ENCODE measurements at places on chromosomes 6 and 20.
A peak's percentile ranks its signal among the peaks of the same experiment; 100 is the strongest.

DNA sequence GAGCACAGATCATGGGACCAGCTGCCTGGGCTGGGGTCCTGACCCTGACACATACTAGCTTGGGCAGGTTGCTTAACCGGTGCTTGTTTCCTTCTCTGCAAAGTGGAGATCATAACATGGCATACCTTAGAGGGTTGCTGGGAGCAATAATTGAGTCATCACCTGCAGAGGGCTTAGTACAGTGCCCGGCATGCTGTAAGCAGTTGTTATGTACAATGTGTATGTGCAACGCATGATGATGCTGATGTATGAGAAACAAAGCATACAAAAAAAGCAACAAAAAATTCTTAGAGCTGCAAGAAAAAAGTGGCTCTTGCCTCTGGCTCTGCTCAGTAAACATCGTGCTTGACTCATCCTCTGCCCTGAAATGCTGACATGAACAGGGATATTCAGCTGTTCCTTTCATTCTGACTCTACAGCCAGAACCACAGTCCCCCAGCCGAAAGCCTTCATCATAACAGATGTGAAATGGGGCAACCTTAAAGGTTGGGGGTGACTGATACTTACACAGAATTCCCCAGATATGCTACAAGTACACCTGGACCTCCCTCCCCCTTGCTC, 91.7 kb downstream of the CLIC5 start:
- peak; percentile 34 for ATAC-seq

DNA sequence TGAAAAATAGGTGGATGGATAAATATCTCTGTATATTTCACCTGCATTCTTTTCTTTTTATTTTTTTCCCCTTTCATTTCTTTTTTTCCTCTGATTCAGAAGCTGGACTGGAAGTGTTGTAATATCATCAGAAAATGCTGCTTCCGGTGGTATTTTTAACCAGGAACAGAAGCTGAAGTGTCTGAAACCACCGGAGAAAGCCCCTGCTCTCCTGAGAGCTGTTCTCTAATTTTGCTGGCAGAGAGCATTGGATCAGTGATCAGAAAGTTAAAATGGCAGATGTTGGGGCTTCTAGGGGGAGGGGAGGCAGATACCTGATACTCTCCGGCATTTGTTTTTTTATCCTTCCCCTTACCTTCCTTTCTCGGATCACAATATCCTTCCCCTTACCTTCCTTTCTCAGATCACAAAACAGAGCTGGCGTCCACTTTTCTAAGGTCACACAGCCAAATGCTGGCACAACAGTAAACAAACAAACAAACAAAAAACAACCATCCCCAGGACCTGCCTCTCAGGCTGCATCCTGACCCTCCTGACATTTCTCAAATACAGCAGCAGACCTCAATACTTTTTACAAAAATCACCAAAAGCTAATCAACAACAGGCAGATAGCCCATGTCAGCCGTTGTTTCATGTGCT, 143.2 kb upstream of the ZNF217 start:
- ATAC-seq: no peak

GRCh38 chr6:159976686-159977254, 7.9 kb downstream of the IGF2R start:
- ATAC-seq: no peak

- no peak for ATAC-seq
Observed at GRCh38 chr6:118736440-118736839, 85.0 kb upstream of the CEP85L start.

- ATAC-seq: peak; percentile 83
Observed at GRCh38 chr6:83270971-83271719, 78.0 kb downstream of the RWDD2A start.

GRCh38 chr6:7218406-7218988, 94.5 kb downstream of the SSR1 start:
- ATAC-seq: no peak

- no peak for ATAC-seq
Observed at GRCh38 chr6:143498428-143498827, 13.1 kb downstream of the FUCA2 start.

DNA sequence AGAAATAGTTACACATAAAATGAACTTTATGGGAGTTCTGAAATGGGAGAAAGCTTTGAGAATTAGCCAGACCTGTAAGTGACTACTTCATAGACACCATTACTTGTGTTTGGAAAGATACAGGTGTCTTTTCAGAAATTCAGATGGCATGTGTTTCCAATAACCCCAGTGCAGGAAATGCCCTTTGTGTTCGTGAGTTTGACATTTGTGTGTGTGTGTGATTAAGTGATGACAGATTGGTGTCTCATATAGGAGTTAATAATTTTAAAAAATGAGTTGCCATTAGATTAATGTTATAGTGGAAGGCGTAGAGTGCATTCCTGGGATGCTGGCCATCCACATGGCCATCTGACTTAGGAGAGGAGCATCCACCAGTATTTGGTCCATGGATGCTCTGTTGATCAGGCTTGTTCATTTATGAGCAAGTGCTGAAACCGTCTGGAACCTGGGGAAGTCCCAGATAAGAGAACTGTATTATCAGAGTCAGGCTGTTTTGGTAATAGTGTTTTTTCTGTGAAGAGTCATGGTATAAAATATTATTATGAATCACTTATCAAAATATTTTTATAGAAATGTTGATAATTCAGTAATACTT, 3.1 kb downstream of the STK4 start:
- ATAC-seq: no peak

GRCh38 chr6:47376930-47377329, 67.2 kb upstream of the TNFRSF21 start:
- no peak for ATAC-seq

DNA sequence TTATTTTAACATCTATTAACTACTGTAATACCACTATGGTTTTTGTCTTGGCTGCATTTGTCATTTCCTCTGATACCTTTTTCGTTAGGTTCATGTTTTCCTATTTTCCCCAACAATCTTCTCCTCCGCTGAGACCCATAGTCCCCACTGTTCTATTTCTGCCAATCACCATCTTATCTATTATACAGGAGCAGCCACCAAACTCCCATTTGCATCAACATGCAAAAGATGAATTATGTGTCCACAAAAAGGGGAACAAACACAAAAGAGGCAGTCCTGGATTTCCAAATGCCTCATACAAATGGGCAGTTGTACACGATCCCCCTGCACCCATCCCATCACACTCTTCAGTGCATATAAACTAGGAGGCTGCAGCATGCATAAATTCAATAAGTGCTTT, 121.7 kb upstream of the MYLIP start:
- no peak for ATAC-seq

- ATAC-seq: no peak
Observed at GRCh38 chr6:129486327-129486726, 223.7 kb downstream of the ARHGAP18 start.

DNA sequence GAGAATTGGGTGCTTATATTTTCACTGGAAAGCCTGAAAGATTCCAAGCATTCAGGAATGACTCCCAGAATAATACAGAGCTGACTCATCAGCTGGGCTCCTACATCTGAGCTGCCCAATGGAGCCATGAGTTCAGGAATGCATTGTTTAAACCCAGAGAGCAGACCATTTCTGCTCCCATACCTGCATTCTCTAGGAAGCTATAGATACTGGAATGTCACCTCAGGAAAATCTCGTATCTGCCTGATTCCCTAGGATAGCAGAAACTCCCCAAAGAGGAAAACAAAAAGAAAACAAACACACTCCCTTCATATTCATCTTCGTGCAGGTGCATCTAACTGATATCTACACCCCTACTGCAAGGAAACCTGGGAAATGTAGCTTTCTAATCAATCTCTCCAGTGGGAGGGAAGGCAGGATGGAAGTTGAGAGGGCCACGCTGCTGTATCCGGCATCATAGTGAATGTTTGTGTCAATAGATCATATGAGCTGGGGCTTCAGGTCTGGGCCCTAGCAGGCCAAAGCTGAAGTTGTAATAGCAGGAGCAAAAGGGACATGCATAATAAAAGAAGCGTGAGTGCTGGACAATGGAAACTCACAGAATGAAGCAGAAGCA, 8.2 kb upstream of the SLC2A12 start:
- peak; percentile 88 for ATAC-seq

DNA sequence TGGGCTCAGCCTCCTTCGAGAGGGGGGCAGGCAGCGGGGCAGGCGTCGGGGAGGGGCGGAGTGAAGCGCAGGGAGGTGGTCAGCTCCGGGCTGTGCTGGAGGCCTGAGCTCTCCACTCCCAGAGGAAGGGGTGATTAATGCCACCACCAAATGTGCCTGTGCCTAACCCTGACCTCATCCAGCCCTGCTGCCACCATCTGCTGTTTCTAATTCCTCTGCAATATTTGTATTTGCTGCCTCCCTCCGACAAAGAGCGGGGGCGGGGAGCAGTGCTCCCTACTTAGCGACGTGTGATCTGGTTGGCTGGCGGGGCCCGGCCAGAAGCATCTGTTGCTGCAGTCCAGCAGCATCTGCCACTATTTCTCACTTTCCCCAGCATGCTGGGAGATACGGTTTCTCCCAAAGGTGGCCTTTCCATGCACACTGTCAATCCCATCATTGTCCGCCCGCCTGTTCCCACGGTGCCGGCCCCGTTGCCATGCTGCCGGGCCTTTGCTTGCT, 47.0 kb downstream of the DLL1 start:
- peak; percentile 67 for ATAC-seq

DNA sequence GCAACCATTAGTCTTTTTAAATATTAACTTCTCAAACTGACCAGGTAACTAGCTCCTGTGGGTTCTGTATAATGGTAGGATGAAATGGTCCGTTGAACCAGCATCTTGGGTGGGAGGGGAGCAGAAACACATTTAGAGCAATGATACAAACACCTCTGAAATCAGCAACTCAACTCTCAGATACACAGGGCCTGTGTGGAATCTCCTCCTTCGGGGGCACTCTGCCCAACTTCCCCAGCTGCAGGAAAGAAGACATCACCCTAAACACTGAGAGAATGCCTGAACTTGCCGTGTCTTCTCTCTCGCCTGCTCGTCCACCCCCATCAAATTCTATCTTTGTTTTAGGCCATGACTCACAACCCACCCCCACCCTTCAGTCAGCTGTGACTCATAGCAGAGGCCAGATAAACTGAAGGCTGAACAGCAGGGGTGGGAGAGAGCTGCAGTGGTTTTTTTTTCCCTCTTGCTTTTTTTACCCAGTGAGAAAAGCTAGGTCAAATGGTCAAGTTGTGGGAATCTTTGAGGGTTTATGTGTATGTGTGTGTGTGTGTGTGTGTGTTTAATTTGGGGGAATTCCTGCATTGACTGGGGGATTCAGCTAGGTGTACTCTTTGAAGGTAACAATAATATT, 593.4 kb upstream of the JAG1 start:
- peak; percentile 99 for ATAC-seq

- no peak for ATAC-seq
Observed at GRCh38 chr6:65064844-65065243, 642.2 kb downstream of the EYS start.

GRCh38 chr20:20410678-20411077, 42.8 kb downstream of the INSM1 start:
- ATAC-seq: no peak

DNA sequence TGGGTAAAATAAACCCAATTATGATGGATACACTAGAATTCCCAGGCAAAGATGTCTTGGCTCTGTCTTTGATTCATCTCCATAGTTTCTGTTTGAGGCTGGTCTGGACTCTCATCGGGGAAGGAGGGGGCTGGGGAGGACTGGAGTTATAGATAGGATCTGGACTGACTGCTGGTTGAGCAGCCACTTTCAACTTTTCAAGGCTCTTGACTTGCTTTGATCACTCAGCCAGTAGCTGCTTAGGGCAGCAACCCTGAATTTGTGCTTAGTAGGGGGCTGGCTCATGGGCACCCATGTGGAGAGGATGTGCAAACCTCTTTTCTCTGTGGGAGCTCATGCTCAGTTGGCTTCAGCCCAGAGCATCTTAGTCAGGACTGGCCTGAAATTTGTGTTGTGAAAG, 114.0 kb upstream of the NEDD9 start:
- no peak for ATAC-seq

GRCh38 chr20:36632147-36632486, 13.9 kb downstream of the SLA2 start:
- ATAC-seq: no peak

DNA sequence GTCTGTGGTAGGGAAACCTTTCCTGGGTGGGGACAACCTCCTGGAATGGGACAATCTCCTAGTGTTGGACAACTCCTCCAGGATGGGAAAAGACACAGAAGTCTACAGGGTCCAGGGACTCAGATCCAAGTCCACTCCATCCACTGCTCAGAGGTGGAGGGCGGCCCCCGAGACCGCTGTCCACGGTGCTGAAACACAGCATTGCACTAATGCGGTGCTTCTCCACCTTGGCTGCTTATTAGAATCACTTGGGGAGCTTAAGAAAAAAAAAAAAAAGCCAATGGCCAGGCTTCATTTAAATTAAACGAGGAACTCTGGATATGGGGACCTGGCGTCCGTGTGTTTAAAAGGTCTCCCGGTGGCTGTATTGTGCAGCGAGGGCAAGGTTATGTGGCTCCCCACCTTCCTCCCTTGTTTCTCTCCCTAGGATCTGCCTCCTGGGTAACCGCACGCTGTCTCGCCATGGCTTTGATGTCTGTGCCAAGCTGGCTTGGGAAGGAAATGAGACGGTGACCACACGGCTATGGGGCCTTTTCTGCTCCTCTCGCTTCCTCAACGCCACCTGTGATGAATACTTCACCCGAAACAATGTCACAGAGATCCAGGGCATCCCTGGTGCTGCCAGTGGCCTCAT, 12.0 kb downstream of the SLC12A5 start:
- ATAC-seq: peak; percentile 69

DNA sequence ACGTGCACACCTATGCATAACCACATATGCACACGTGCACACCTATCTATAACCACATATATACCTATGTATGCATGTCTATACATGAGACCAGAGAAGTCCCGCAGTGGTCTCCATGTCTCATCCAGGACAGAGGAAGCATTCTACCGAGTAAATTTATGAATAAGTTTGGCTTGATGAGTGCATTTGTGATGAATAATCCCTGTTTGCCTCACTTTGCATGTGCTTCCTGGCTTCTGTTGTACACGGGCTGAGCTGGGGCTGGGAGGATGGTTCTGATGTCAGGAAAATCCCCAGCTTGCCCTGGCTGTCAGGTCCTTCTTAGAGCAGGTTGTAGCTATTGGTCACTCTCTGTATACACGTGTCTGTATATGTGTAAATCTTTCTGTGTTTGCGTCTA, 157.6 kb upstream of the RPS6KA2 start:
- ATAC-seq: no peak

DNA sequence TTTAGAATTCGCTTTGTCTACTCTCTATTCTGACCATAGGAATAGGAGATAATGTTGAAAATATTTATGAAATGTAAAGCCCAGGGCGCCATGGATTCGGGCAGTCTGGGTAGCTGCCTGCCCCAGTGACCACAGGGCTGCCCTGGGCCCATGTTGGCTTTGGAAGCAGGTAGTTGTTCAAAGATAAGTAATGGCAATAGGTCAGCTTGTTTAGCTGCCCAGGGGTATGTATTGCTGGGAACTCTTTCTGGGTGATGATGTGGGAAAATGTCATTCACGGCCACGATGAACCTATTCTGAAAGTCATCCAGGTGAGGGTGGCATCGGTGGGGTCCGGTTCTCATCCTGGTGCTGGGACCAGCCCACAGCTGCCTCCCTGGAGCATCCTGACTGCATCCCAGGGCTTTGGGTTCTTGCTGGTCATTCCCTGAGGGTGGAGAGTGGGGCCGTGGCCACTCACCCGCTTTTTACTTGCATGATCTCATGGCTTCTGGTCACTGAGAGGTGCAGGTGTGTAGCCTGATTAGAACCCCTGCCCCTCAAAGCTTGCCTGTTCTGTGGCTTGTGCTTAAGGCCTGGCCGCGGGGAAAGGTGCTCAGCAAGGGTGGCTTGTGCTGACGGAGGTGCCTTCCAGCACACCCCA, 102.8 kb downstream of the ERMARD start:
- ATAC-seq: no peak
